ENCODE measurements at places on chromosomes 3 and 15. TPM values are rescaled to one million over a fixed set of nuclear protein-coding genes. Genes with fewer than 3 reads are reported as not detected.

DNA sequence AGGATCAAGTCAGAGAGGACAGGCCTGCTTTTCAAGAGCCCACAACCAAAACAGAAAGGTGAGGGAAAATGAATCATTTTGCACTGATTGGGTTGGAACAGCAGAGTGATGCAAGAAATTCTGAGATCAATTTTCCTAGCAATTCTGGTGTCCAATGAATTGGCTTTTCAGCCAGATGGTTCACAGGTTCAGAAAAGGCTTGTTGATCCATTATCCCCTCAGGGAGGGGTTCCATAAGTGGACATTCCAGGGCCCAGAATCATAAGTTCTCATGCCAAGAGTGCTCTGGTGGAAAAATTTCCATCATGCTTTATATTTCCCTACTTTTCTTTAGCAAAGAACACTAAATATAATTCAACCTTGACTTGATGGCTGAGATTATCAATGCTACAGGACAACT is 16.2 kb downstream of the RBP2 start:
- ATAC-seq = peak; percentile 29

Gene TRIM71
- total RNA-seq = not detected

DNA sequence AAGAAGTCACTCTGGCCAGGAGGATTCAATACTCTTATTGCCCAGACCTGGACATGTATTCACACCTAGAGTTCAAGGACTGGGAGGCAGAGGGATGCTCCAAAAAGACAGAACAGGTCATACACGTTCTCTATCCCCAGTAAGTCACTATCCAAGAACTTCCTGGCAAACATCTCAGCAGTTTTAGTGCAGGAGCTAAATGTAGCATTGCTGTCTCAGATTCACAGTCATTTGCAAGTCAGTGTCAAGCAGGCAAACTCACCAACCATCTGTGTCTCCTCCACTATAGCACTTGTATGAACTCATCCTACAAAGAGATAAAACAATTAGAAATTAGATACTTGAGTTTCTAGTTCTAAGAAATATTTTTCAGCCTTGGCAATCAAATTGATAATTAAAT is 38.4 kb downstream of the ABHD17C start:
- peak; percentile 33 for ATAC-seq

DNA sequence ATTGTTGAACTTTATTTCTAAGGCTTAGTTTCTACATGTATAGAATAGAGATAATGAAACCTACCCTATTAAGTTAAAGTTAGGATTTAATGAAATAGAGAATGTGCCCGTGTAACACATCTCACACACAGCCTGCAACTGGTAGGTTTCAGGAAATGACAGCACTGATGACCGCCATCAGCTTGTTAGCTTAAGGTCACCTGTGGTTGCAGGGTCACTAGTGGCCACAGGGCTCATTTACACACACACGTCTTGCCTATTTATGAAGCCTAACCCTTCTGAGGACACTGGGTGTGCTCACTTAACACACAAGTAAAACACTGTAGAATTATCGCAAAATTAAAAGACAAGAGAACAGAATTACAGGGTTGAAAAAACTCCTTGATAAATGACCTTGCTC is 20.1 kb downstream of the CHRM5 start:
- ATAC-seq = no peak

- no peak for ATAC-seq
Observed at GRCh38 chr3:143657391-143657790, 190.9 kb downstream of the SLC9A9 start.

DNA sequence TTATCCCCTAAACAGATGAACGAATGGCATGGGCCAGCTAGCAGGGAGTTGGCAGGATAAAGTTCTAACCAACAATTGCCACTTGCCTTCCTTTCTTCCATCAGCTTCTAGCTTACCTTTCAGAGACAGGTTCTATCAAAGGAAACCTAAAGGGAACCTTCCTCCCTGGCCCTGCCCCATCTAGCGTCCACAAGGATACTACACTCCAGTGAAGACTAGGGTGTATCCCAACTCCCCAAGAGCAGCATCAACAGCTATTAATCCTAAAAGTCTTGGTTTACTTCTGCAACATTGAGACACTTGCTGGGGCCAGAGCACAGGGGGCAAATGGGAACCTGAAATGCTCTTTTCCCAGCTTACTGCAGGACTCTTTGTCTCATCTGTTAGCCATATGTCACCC is 37.0 kb upstream of the TMC3 start:
- ATAC-seq = no peak

DNA sequence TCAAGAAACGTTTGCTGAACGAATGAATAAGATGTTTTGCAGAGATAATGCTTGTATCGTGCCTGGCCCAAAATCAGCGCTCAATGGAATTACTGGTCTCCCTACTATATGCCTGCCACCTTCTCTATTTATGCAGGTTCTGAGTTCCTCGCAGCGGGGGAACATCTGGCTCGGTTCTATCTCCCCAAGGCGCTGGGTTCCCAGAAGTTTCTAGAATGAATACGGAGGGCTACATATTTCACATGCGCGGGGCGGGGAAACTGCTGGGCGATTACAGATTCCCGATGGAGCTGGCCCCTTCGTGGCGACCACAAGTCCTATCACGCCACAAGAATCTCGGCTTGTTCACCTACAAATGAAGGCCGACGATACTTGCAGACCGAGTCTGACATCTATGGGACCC is 411 bp upstream of the EIF2B5 start:
- no peak for ATAC-seq

DNA sequence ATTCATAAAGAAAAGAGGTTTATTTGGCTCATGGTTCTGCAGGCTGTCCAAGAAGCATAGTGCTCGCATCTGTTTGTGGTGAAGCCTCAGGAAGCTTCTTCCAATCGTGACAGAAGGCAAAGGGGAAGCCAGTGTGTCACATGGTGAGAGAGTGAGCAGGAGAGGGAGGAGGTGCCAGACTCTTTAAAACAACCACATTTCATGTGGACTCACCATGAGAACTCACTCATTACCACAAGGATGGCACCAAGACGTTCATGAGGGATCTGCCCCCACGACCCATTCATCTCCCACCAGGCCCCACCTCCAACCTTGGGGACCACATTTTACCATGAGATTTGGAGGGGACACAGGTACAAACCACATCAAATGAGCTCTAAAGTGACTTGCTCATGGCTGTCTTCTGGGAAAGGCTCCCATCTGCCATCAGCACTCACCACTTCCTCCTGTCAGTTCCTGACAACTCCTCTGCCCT is 327.3 kb upstream of the TLE3 start:
- no peak for ATAC-seq

Gene LSAMP
- total RNA-seq = 0.28 TPM

All from esophagus mucosa (tissue), 1 donor.